ENCODE measurements at places on chromosomes 12 and 14. TPM values are rescaled to one million over a fixed set of nuclear protein-coding genes. Genes with fewer than 3 reads are reported as not detected.

DNA sequence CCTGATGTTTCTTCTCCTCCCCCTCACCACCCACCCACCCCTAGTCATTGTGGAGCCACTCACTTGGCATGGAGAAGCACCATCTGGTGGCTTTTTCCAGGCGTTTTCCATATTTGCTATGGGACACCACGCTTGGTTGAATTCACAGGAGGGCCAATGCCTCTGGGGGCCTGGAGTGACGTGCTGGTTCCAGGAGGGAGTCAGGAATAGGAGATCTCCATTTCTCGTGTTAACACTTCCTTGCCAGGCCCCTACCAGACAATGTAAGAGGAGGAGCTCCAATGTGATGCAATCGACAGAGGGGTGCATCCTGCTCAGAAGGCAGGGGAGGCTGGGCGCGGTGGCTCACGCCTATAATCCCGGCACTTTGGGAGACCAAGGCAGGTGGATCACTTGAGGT is 21.6 kb upstream of the TESC start:
- DNase-seq, result no peak

DNA sequence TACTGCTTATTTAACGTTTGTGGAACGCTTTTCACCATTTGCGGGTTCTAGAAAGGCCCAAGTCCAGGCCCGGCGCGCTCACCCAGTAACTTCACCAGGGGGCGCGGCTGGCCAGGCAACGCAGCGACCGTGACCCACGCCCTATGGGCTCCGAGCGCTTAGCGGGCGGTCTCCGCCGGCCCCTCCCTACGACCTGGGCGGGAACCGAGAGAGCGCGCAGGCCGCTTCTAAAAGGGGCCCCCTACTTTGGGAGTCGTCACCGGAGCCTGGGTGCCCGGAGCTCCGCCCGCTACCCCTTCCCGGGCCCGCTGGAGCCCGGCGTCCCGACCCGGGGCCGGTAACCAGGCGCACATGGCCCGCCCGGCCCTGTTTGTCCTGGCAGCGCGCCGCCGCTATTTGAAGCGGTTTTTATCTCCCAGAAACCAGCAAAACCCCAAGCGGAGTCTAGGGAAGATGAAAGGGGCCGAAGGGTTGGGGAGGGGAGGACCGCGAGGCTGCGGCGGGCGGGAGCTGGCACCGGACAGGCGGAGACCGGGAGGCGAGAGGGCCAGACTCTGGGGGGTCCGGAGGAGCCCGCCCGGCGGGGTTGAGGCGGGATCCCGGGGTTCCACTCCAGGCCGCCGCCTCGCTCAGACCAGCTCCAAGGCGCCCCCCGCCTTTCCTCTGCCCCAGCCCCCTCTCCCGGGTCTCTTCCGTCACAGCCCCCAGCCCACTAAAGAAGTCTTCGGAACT is 3.5 kb upstream of the AAAS start:
- DNase-seq, result no peak

- DNase-seq, result no peak
Measured at GRCh38 chr14:99572173-99572999, 31.6 kb downstream of the CCDC85C start.

DNA sequence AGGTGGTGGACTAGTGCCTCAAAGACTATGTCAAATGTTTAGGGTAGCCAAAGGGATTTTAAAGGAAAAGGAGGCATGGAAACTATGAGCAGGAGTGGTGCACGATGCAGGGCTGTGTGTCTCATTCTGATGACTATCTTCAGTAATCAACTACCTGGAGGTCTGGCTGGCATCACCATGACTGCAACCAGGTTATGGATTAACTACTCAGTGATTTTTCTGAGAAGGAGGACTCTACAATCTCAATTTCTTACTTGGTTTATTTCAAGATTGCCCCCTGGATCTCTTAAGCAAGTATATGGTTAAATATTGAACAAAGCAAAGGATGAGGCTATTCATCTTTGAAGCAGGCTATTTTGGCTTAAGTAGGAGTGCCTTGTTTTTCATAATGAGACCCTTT is 19.2 kb upstream of the EDDM3A start:
- no peak for DNase-seq

DNA sequence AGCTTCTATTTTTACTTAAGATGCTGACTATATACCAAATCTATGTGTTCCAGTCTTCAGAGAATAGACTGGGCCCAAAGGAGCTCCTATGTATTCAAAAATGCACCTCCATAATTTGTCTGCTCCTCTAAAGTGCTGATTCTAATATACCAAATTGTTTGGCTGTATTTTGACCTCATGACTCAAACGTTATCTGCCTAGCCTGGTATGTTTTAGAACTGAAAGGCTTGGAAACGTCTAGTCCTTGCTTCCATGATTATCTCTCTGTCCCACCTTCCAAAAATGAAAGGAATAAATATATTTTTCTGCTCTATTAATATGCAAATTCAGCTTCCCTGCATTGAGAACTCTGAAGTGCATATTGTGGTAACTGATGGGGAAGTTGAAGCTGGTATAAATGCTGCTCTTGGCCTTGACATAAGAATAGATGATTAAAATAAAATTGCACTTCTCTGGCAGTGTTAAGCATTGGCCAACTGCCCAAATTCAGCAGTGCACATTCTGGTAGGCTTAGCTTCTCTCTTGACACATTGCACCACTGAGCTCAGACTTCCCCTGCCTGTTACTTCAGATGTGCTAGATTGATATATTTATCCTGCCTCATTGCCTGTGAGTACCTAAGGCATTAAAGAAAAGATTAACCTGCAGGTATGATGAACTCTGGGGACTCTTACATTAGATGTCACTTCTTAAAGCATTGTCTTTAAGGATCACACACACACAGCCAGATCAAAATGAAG is 882.3 kb downstream of the RPS29 start:
- no peak for DNase-seq

DNA sequence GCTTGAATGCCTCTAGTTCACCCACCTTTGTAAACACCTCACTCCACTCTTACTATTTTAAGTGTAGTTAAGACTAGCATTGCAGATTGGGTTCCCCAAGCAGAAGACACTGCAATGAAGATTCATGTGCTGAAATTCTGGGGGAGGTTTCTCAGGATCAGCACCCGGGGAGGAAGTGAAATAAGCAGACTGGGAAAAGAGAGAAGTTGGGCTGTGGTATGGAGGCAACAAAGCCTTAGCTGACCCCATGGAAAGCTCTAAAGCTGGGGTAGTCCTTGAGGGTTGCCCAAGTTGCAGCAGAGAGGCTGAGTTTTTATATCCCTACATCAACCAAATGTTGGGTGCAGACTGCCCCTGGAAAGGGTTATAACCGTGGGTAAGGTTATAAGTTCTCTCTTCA is 23.9 kb upstream of the IGF1 start:
- no peak for DNase-seq

- no peak for DNase-seq
Measured at GRCh38 chr14:65373016-65373670, 39.4 kb upstream of the FUT8 start.

- no peak for DNase-seq
Measured at GRCh38 chr12:124687917-124688316, 120.5 kb upstream of the NCOR2 start.

DNA sequence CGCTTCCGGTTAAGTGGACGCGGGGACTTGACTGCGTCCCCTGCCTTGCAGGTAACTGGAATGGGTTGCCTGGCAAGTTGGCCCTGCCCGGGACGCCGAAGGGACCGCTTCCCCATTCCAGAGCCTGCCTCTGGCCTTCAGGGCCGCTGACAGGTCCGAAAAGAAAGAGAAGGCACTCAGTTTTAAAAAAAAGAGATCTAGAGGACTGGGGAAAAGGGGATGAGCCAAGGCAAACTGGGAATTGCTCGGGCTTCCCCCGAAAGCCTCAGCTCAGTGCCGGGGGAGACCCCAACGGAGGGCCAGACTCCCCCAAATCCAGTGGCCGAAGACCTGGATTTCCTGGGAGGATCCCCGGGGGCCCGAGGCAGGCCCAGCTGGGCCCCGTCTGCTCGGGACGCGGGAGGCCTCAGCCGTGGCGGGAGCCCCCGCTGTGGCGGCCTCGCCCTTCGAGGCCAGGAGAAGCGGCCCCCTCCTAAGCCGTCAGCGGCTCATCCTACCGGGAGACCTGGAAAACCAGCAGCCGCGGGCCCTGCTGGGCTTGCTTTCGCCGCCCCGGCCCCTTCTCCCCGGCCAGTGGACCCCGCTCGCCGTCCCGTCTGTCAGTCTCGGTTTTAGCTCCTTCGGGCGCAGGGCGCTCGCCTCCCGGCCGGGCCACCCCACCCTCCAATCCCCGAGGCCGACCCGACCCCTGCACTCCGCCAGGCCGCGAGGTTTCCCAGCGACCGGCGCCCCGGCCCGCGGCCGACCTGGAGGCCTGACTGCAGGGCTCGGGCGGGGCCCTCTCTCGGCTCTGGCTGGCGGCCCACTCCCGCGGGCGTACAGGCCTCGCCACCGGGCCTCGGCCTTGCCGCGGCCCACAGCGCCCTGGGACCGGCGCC is 12.5 kb downstream of the OTX2 start:
- DNase-seq, result peak; percentile 79

DNA sequence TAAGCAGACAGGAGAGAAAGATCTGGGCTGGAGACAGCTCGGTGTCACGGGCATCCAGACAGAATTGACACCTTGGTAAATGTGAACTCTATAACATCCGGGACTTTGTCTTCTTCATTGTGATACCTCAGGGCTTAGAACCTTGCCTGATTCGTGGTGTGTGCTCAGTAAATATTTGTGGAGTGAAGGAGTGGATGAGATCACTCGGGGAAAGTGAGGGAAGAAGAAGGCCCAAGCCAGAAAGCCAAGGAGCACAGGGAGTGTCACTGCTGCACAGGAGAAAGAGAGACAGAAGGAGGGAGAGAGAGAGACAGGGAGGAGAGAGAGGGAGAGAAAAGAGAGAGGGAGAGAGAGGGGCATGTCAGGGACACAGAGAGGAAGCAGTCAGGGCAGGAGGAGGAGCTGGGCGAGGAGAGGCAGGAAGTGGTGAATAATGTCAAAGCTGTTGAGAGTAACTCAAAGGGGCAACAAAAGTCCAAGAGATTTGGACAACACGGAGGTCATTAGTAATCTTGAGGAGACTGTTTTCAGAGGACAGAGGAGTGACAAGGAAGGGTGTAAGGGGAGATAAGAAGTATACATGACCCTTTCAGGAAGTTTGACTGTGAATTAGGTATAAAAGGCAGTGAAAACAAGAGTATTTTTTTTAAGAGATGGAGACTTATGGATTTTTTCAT is 141.6 kb upstream of the MAX start:
- no peak for DNase-seq

DNA sequence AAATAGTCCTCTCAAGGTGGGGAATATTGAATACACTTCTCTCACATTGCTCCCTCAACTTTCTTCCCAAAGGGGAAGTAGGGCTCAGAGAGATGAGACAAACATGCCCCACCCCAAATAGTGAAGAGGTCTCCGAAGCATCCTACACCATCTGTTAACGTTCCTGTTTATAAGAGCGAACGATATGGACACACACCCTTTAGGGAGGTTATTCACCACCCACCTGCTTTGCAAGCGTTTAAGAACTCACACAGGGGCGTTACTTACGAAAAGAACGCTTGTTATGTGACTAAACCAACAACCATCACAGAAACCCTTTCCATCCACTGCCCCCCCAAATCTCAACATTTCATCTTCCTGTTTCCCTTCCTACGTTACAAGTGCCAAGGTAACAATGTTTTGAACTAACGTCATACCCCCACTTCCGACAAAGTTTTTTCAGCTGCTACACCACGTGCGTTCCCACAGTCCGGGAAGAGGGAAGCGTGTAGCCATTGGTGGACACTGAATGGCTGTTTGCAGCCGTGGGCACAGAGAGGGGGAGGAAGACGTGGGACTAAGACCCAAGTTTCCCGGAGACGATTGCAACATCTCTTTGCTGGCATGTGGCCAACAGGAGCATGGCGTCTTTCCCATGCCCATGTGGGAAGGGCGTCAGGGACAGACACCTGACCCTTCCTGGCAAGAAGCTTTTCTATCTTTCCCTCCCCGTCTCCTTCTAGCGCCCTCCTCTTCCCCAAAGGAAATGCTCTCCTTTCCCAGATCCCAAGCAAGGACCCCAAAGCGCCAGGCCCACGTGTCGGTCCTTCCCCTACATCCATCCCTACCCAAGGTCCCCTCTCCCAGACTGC is 1.2 kb downstream of the YBX3 start:
- no peak for DNase-seq

GRCh38 chr12:2605301-2605700 is 189.5 kb upstream of the FKBP4 start:
- DNase-seq, result no peak

GRCh38 chr12:26833743-26834490 is 923 bp upstream of the ITPR2 start:
- no peak for DNase-seq

The KLRB1 gene
- not detected for polyA plus RNA-seq

The GPR65 gene
- not detected for polyA plus RNA-seq

The OR4E2 gene
- not detected for polyA plus RNA-seq

The LPAR5 gene
- 0.63 TPM for polyA plus RNA-seq

The TXNDC16 gene
- 3.2 TPM for polyA plus RNA-seq

Data from H1 (cell line).